ENCODE measurements at places on chromosomes 4 and X.
A peak's percentile ranks its signal among the peaks of the same experiment; 100 is the strongest.

- peak; percentile 20 for DNase-seq
Measured at GRCh38 chr4:73998040-73999011, at the start of gene CXCL5. CXCL5 (minus strand) TSS chr4:73998677; CDS start chr4:73998581, 96 bp downstream.

- DNase-seq = no peak
Measured at GRCh38 chr4:41359422-41359775, 102.7 kb downstream of the UCHL1 start.

- no peak for DNase-seq
Measured at GRCh38 chr4:970046-970745, 3.2 kb downstream of the DGKQ start.

DNA sequence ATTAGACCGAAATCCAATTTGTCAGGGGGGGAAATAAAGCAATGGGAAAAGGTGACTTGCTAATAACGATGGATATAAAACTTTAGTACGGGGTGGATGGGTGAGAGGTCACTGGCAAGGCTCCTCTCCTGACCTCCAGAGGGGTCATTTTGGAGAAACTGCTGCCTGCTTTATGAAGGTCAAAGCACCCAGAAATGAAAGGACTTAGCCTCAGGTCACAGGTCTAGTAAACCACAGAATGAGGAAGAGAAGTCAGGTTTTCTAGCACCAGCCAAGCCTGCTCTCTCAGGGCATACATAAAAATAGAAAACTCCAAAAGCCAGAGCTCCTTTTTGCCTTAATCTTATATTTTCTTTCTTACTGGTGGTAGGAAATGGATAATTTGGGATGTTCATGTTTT lies 134.2 kb downstream of the SHROOM3 start:
- no peak for DNase-seq

GRCh38 chrX:121635141-121635540 lies 587.7 kb downstream of the GLUD2 start:
- DNase-seq = no peak

DNA sequence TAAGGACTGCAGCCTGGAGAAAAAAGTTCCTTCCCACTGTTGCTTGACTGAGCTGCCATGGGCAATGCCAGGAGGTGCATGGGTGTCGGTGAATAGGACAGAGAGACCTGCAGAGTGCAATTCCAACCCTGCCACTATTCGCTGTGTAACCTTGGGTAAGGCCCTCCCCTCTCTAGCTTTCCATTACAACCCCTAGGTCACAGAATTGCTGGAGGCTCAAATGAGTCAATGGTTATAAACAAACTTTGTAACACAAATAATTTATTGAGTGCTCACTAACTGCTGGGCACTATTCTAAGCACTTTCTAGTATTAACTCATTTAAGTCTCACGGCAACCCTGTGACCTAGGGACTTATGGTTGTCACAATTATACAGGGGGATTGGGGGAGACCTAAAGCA lies 37.8 kb downstream of the PJA1 start:
- no peak for DNase-seq

DNA sequence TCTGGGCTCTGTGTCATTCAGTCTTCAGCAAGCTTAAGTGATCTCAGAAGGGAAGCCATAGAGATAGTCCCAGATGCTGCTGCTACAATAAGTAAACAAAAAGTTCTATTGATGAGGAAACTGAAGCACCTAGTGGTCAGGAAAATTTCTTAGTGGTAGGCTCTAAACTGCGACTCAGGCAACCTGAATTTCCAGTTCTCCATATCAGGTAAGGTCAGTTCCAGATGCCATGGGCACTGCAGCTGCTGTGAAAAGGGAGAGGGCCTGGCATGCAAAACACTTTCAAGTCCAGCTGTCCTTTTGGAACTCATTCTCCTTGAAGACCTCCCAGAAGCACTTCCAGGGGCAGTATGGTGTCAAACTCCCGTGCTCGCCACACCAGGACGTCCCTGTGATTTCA lies 46.2 kb downstream of the REELD1 start:
- DNase-seq = peak; percentile 29

DNA sequence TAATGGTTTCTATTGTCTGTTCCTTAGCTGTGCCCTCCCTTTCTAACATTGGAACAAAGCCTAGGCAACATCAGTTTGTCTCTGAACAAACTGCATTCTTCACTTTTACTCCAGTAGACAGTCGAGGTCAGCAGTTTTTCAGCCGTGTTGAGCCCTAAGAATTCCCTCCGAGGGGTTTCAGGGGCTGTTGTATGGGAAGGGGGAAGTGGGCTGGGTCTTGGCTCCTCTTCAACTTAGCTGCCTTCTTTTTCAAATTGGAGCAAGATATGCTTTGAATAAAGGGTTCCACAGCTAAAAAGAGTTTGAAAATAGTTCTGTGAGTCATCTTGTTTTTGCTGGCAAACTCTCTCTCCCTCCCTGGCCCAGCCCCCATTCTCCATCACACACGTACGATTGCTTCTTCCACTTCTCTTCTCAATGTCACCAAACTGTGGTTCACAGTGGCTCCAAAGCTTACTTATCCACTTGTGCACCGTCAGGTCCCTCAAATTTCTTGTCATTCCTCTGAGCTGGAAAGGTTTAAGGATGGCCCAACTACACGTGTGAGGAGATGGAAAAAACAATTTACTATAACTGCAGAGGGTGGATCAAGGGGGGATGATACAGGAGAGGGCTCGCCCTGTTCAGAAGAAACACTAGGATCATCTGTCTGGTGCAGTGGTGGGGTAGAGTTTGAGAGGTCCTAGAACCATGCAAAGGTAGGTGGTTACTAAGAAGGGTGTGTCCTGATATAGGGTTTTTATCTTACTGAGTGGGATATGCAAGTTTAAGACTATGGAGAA lies 9.2 kb upstream of the MAML3 start:
- DNase-seq = no peak

GRCh38 chrX:134172588-134173259 lies 64.3 kb upstream of the CCDC160 start:
- DNase-seq = peak; percentile 29

DNA sequence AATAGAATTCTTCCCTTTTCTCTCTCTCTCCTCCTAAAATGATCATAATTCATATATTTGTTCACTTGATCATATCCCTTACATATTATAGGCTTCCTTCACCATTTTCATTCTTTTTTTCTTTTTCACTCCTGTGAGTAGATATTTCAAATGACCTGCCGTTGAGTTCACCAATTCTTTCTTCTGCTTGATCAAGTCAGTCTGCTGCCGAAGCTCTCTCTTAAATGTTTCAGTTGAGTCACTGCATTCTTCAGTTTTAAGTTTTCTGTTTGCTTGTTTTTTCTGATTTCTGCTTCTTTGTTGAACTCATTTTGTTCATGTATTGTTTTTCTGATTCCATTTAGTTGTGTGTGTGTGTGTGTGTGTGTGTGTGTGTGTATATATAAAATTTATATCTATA lies 354.3 kb downstream of the GPAT3 start:
- no peak for DNase-seq

- peak; percentile 4 for DNase-seq
Measured at GRCh38 chr4:167232805-167233684, 1.2 kb downstream of the SPOCK3 start.

All from tongue (tissue), 3 donors.